Body of pancreas (tissue), 4 donors: ENCODE measurements at places on chromosomes 11 and 22.
A peak's percentile ranks its signal among the peaks of the same experiment; 100 is the strongest.

GRCh38 chr11:132456751-132457328 lies 1075.5 kb downstream of the OPCML start:
- H3K27ac ChIP-seq: no peak overlapping the region
- no peaks in the 10 kb centered on the region for H3K27me3 ChIP-seq
- no peak overlapping the region for H3K4me3 ChIP-seq
- no peaks in the 10 kb centered on the region for H3K36me3 ChIP-seq
- DNase-seq: no peak

DNA sequence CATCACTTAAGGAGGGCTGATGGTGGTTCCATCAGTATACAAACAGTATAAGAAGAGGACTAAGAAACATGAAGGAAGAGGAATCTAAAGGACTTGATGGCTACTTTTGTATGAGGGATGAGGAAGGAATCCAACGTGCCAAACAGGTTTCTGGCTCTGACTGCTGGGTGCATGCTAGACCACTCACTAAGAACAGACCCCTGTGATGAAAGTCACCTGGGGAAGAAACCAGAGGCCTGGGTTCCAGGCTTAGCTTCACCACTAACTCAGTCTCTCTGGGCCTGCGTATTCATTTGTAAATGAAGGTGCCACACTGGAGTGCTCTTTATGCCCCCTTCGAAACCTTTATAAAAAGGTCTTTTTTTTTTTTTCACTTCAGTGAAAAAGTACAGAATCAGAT lies 55.1 kb downstream of the AAMDC start:
- H3K4me3 ChIP-seq: no peak overlapping the region
- H3K4me1 ChIP-seq: no peaks in the 10 kb centered on the region
- no peaks in the 10 kb centered on the region for H3K36me3 ChIP-seq
- no peak for DNase-seq
- no peaks in the 10 kb centered on the region for H3K27me3 ChIP-seq

GRCh38 chr11:96760815-96761214 lies 371.0 kb downstream of the JRKL start:
- H3K36me3 ChIP-seq: no peaks in the 10 kb centered on the region
- H3K27me3 ChIP-seq: no peaks in the 10 kb centered on the region
- H3K4me3 ChIP-seq: no peak overlapping the region
- H3K4me1 ChIP-seq: no peaks in the 10 kb centered on the region
- DNase-seq: no peak

- H3K27me3 ChIP-seq: no peaks in the 10 kb centered on the region
- H3K36me3 ChIP-seq: no peaks in the 10 kb centered on the region
- H3K27ac ChIP-seq: no peak overlapping the region
- no peaks in the 10 kb centered on the region for H3K4me1 ChIP-seq
- no peak for DNase-seq
Observed at GRCh38 chr11:47443028-47443700, 5.8 kb downstream of the RAPSN start.

DNA sequence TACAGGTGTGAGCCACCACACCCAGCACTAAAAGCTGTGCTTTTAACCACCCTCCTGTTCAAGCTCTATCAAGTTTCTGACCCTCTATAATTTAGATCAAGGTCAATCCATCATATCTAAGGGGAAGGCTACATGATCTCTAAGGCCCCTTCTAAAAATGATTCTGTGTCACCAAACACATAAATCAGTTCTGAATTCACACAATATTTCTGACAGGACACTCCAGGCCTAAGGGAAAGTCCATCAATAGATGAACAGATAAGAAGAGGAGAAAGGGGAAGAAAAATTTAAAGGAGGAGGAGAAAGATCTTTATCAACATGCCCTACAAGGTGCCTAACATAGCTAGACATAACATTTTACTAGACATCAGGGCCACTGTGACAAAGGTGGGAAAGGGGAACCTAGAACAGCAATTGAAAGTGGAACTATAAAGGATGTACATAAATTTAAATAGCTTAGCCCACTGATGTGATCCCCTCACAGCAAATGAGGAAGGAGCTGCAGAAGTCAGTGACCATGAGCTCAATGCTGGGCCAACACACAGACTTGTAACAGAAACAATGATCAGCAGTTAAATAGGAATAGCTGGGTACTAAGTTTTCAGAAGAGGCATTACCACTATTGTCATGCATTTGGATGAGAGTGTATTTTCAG lies 4.7 kb downstream of the PRCP start:
- H3K27ac ChIP-seq: no peak overlapping the region
- H3K4me3 ChIP-seq: no peak overlapping the region
- no peaks in the 10 kb centered on the region for H3K27me3 ChIP-seq
- no peak for DNase-seq
- peaks cover 12% of the 10 kb centered on the region for H3K4me1 ChIP-seq

GRCh38 chr11:44818110-44818509 lies 91.3 kb downstream of the TSPAN18 start:
- H3K27me3 ChIP-seq: no peaks in the 10 kb centered on the region
- H3K27ac ChIP-seq: no peak overlapping the region
- no peaks in the 10 kb centered on the region for H3K4me1 ChIP-seq
- H3K36me3 ChIP-seq: no peaks in the 10 kb centered on the region

DNA sequence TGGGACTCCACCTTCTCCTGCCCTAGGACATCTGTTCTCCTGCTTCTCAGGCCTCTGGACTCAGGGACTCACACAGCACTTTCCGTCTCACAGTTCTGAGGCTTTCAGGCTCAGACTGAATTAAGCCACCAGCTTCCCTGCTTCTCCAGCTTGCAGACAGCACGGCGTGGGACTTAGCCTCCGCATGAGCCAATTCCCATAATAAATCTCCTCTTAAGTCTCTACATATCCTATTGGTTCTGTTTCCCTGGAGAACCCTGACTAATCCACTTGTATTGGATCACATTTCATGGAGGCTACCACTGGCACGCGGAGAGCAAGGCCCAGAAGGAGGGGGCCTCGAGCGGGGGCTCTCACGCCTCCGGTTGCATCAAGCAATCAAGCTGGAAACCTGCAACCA lies 1313.6 kb downstream of the TBC1D22A start:
- no peak overlapping the region for H3K4me3 ChIP-seq
- H3K4me1 ChIP-seq: no peaks in the 10 kb centered on the region
- DNase-seq: no peak
- H3K27me3 ChIP-seq: no peaks in the 10 kb centered on the region
- H3K36me3 ChIP-seq: no peaks in the 10 kb centered on the region

DNA sequence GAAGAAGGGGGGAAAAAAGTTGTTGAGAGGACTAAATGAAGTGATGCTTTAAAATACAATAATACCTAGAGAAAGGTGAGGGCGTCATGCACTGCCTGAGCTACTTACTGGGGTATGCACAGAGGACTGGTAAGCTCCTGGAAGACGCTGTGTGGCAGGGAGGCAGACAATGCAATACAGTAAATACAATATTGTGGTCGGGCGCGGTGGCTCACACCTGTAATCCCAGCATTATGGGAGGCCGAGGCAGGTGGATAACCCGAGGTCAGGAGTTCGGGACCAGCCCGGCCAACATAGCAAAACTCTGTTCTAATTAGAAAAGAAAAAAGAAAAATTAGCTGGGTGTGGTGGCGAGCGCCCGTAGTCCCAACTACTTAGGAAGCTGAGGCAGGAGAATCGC lies 683 bp upstream of the SYTL2 start:
- DNase-seq: no peak
- H3K36me3 ChIP-seq: no peaks in the 10 kb centered on the region
- H3K4me3 ChIP-seq: no peak overlapping the region
- no peak overlapping the region for H3K27ac ChIP-seq
- peaks cover 16% of the 10 kb centered on the region for H3K4me1 ChIP-seq

DNA sequence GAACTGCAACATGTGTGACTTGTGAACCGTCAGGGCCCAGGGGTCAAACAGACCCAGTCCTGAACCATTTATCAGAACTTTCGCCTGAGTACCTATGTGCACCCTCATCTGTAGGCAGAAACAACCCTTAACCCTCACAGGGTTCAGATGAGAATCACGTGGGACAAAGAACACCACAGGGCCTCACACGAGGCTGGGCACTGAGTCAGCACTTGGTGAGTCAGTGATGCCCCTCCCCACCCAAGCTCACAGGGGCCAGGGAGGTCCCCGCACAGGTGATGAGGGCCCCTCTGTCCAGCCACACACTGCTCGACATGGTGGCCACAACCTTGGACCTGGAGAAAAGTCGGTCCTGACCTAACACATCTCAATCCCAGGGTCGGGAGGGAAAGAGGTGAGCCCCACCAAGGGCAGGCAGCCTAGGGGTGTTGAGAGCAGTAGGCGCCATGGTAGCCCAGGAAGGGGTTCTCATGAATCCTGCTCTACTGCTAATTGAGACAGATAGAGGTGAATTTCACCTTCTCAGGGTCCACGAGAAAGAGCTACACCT lies 176.4 kb downstream of the SHANK2 start:
- no peaks in the 10 kb centered on the region for H3K4me1 ChIP-seq
- no peak for DNase-seq
- H3K27ac ChIP-seq: no peak overlapping the region
- no peaks in the 10 kb centered on the region for H3K36me3 ChIP-seq
- no peaks in the 10 kb centered on the region for H3K27me3 ChIP-seq
- no peak overlapping the region for H3K4me3 ChIP-seq

GRCh38 chr11:12125609-12126149 lies 15.3 kb downstream of the MICAL2 start:
- peak; percentile 30 for DNase-seq
- H3K4me1 ChIP-seq: peaks cover 14% of the 10 kb centered on the region
- no peaks in the 10 kb centered on the region for H3K36me3 ChIP-seq
- H3K27ac ChIP-seq: peak overlapping the region; percentile 15

- no peak for DNase-seq
- H3K27ac ChIP-seq: no peak overlapping the region
- H3K36me3 ChIP-seq: no peaks in the 10 kb centered on the region
- H3K27me3 ChIP-seq: no peaks in the 10 kb centered on the region
Observed at GRCh38 chr11:61049063-61049377, 53.3 kb upstream of the CD5 start.
